Aorta (tissue), 5 donors: ENCODE measurements at places on chromosomes 1 and 21. TPM values are rescaled to one million over a fixed set of nuclear protein-coding genes. Genes with fewer than 3 reads are reported as not detected.

DNA sequence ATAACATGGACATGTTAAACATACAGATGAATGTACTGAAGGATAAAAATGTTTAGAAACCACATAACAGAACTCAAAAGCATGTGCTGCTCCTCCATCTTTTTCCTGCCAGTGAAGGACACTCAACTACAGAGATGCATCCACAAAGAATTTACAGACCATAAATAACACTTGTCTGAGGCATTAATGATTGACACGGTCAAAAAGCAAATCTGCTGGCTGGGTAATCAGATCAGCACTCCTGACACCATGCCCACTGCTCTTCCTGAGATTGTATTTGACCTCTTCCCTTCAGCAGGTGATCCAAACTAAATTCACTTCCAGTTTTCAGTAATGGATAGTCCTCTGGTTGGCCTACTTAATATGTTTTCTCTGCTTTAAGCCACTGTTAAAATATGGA is 6.6 kb downstream of the CREG1 start:
- no peaks in the 10 kb centered on the region for H3K27me3 ChIP-seq
- H3K4me1 ChIP-seq: no peaks in the 10 kb centered on the region
- no peak for DNase-seq
- peaks cover 4% of the 10 kb centered on the region for H3K36me3 ChIP-seq
- H3K4me3 ChIP-seq: no peak overlapping the region

DNA sequence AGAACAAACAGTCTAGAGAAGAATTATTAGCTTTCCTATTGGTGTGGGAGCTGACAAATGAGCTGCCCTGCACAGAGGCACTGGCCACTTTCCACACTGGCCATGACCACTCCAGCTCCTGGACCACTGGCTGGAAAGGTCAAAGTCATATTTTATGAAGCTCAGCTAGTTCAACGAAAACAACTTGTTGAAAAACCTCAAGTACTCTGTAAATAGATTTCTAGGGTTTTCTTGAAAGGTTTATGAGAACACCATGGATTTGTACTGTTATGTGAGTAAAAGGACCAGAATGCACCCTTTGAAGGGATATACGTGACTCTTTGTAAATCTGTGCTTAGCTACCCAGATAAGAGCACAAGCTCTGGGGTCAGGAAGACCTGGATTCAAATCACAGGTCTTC is 54.5 kb upstream of the FGGY start:
- no peaks in the 10 kb centered on the region for H3K36me3 ChIP-seq
- no peaks in the 10 kb centered on the region for H3K27me3 ChIP-seq
- no peak overlapping the region for H3K4me3 ChIP-seq
- peaks cover 3% of the 10 kb centered on the region for H3K4me1 ChIP-seq
- DNase-seq: no peak

GRCh38 chr21:28299946-28300345 is 692.7 kb downstream of the LTN1 start:
- no peak overlapping the region for H3K27ac ChIP-seq
- no peak overlapping the region for H3K4me3 ChIP-seq
- no peak for DNase-seq
- no peaks in the 10 kb centered on the region for H3K4me1 ChIP-seq
- no peaks in the 10 kb centered on the region for H3K27me3 ChIP-seq

Gene TCHHL1
- not detected for total RNA-seq

DNA sequence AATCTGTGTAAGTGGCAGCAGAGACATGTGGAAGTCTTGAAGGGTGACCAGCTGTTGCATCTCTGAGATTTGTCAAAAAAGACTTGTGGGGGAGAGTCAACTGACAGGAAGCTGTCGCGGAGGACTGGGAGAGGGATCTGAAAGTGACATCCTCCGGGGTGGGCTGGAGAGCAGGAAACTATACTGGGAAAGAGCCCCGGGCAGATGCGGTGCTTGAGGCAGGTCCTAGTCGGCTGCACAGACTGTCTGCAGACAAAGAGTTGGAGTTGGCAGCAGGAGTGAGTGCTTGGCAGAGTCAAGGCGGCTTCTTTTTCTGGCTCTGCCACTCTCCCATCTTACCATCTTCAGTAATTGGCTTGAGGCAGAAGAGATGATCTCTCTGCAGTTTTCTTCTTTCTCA is 294.0 kb upstream of the C1orf87 start:
- no peak for DNase-seq
- H3K36me3 ChIP-seq: no peaks in the 10 kb centered on the region
- no peaks in the 10 kb centered on the region for H3K4me1 ChIP-seq
- H3K4me3 ChIP-seq: no peak overlapping the region

- no peak overlapping the region for H3K4me3 ChIP-seq
- H3K27ac ChIP-seq: no peak overlapping the region
- no peaks in the 10 kb centered on the region for H3K36me3 ChIP-seq
- H3K27me3 ChIP-seq: no peaks in the 10 kb centered on the region
- H3K4me1 ChIP-seq: no peaks in the 10 kb centered on the region
- no peak for DNase-seq
Measured at GRCh38 chr1:209490013-209490412, 93.5 kb upstream of the CAMK1G start.

Gene CYP4Z1
- 2.2 TPM for total RNA-seq

- no peaks in the 10 kb centered on the region for H3K4me1 ChIP-seq
- H3K36me3 ChIP-seq: no peaks in the 10 kb centered on the region
- no peaks in the 10 kb centered on the region for H3K27me3 ChIP-seq
- no peak overlapping the region for H3K27ac ChIP-seq
- H3K4me3 ChIP-seq: no peak overlapping the region
Measured at GRCh38 chr1:209509039-209509438, 74.5 kb upstream of the CAMK1G start.
